ENCODE measurements at places on chromosomes 1 and 21. TPM values are rescaled to one million over a fixed set of nuclear protein-coding genes. Genes with fewer than 3 reads are reported as not detected.

Gene CELA3A
- total RNA-seq, result 9.6 TPM

Gene LACTBL1
- total RNA-seq, result not detected

Gene FCGR3B
- not detected for total RNA-seq

Gene CYP2J2
- 0.46 TPM for total RNA-seq

DNA sequence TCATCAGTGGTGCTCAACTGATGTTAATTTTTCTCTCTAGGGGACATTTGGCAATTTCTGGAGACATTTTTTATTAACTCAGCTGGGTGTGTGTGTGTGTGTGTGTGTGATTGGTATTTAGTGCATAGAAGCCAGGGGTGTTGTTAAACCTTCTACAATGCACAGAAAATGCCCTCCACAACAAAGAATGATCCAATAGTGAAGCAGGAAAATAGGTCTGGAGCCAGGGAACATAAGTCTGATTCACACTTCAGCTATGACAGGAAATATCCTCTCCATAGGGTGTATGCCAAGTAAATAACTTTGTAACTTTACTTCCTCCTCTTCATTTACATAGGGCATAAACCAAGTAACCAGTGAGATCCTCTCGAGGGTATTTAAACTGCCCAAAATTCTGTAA, 25.1 kb upstream of the TMEM61 start:
- peaks cover 20% of the 10 kb centered on the region for H3K4me1 ChIP-seq
- H3K27me3 ChIP-seq, result no peaks in the 10 kb centered on the region
- H3K36me3 ChIP-seq, result peaks cover 42% of the 10 kb centered on the region
- DNase-seq, result no peak
- no peak overlapping the region for H3K27ac ChIP-seq
- H3K4me3 ChIP-seq, result no peak overlapping the region

- H3K27me3 ChIP-seq, result peaks cover 5% of the 10 kb centered on the region
- no peak for DNase-seq
- H3K4me1 ChIP-seq, result peaks cover 69% of the 10 kb centered on the region
- no peak overlapping the region for H3K4me3 ChIP-seq
These were observed 20.2 kb downstream of the DHRS3 start for GRCh38 chr1:12597792-12598191.

DNA sequence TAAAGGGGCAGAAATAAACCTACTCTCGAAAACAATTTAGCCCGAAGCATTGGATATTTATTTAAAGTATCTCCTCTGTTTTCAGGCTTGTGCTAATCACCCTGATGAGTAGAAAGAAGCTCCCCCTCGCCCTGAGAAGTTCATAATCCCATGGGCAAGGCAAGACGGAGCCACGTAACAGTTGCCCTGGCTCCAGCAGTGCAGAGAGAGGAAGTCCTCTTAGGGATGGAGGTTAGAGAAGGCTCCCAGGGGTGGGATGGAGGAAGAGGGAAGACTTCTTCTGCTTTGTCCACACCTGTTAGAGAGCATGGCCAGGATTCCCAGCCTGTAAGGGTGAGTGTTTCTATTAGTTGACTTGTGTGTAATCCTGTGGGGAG, 3.4 kb upstream of the GPR25 start:
- H3K36me3 ChIP-seq, result no peaks in the 10 kb centered on the region
- H3K27me3 ChIP-seq, result peaks cover 25% of the 10 kb centered on the region
- H3K4me1 ChIP-seq, result peaks cover 7% of the 10 kb centered on the region
- no peak for DNase-seq
- no peak overlapping the region for H3K4me3 ChIP-seq

DNA sequence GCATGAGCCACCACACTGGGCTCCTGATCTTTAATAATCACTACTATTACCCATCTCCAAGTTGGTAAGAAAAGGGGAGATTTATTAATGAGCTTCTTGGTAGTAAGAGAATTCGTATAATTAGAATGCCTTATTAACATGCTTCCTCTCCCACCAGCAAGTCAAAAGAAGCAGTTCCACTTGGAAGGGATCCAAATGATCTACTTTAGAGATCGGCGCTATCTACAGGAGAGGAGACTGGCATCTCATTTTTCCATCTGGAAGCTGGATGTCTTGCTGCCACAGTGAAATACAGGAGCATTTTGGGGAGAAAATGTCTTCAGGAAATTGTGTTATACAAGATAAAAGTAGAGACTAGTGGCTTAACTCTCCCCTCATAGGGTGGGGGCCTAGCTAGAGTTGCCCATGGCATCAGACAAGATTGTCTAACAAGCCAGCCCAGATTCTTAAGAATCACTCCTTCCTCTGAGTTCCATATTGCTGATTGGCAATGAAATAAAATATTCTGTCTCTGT, 33.6 kb upstream of the CAMSAP2 start:
- no peaks in the 10 kb centered on the region for H3K36me3 ChIP-seq
- H3K27me3 ChIP-seq, result no peaks in the 10 kb centered on the region
- H3K4me3 ChIP-seq, result no peak overlapping the region
- peaks cover under 1% of the 10 kb centered on the region for H3K4me1 ChIP-seq
- no peak overlapping the region for H3K27ac ChIP-seq

DNA sequence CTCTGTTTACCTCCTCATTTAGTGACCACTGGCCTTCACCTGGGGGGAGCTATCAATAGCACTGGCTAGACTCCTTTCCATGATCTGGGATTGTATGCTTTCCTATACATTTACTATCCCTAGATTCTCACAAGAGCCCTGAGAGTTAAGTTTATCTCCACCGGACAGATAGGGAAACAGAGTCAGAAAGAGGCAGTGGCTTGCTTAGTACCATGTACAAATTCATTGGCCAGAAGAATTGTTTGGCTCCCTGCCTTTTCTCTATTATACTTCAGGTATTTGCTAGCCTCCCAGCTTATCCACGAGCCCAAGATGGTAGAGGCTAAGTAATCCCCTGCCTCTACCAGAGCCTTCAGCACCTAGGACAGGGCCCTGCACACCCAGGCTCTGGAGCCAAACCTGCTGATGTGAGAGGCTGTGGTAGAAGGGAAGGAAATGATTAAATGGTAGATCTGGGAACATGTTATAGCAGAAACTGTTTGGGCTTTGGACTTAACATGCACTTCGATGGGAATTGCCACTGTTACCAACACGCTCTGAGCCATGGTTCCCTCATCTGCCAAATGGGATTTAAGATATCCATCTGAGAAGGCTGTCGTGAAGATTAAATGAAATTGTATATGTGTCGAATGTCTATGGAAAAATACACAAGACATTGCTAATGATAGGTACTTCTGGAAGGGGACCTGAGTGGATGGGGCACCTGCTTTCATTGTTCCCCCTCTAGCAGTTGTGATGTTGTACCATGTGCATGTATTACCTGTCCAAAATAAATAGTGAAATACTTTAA, 3.1 kb upstream of the BLACAT1 start:
- H3K4me3 ChIP-seq, result no peak overlapping the region
- H3K36me3 ChIP-seq, result no peaks in the 10 kb centered on the region
- DNase-seq, result peak; percentile 79
- H3K27me3 ChIP-seq, result peaks cover 4% of the 10 kb centered on the region

- peak; percentile 31 for DNase-seq
- H3K4me1 ChIP-seq, result peaks cover 27% of the 10 kb centered on the region
- no peak overlapping the region for H3K27ac ChIP-seq
- peaks cover 19% of the 10 kb centered on the region for H3K36me3 ChIP-seq
These were observed 55.6 kb downstream of the CLSTN1 start for GRCh38 chr1:9767964-9768668.
